DMS153 (cell line): ENCODE measurements at places on chromosomes 16 and 17.

DNA sequence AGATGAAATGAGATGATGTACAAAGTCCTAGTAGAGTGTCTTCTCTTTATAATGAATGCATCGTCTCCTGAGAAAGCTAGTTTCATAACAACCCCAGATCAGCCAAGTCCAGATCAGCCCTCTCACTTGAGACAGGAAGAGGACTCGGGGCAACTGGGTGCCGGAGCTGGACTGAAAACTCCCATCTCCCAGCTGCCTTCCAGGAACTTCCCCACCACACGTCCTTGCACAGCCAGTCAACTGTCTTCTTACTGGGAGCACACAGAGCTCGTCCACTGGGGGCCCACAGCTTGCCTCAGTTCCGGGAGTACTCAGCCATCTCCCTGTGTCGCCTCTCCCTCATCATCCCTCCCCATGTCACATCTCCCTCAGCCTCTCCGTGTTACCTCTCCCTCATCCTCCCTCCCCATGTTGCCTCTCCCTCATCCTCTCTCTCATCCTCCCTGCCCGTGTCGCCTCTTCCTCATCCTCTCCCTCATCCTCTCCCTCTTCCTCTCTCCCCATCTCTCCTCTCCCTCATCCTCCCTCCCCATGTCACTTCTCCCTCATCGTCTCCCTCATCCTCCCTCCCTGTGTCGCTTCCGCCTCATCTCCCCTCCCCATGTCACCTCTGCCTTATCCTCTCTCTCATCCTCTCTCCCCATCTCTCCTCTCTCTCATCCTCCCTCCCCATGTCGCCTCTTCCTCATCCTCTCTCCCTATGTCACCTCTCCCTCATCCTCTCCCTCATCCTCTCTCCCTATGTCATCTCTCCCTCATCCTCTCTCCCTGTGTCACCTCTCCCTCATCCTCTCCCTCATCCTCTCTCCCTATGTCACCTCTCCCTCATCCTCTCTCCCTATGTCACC lies 22.4 kb upstream of the KCNH6 start:
- no peak for DNase-seq

GRCh38 chr16:79409978-79410377 lies 190.6 kb downstream of the MAF start:
- DNase-seq, result no peak

DNA sequence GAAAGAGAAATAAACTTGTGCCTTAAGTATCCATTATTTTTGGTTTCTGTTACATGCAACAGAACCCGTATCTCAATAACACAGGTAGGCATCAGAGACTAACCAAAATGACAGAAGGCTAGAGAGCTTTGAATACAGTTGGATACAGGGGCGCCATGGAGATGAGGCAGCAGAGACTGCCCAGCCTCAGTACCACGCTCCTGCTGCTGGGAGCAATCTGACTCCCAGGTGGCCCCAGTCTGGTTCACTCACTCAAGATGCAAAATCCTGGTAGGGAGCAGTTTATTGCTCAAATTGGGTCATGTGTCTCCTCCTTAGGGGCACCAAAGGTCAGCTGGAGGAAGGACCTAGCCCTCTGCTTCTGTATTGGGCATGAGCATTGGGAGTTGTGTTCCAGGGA lies 218.9 kb downstream of the USP22 start:
- DNase-seq, result no peak

GRCh38 chr17:37100231-37100630 lies 151.5 kb downstream of the AATF start:
- no peak for DNase-seq

DNA sequence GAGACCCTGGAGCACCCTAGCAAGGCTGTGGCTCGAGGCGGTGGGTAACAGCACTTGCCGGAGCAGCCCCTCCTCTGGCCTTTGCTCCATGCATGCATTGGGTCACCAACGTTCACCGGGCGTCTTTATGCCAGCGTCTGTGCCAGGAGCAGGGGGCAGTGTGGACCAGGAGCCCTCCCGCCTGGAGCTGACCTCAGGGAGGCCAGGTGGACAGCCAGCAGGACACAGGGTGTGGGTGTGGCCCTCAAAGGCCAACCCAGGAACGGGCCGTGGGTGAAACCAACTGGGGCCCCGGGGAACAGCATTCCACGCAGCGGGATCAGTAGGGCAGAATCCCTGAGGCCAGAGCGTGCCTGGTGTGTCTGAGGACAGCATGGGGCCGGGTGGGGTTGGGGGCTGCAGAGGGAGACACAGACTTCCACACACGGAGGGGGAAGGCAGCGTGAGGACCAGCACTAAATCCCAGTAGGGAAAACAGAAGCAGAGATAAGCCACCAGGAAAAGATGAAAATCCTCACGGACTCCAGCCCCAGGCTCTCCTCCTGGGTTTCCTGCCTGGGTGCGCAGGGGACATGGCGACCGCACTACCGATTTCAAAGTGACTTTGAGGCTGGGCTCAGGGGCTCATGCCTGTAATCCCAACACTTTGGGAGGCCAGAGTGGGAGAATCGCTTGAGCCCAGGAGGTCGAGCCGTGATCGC lies 2.9 kb upstream of the CD7 start:
- DNase-seq, result no peak
